GM12878 (cell line): ENCODE measurements at places on chromosomes 4 and X.

DNA sequence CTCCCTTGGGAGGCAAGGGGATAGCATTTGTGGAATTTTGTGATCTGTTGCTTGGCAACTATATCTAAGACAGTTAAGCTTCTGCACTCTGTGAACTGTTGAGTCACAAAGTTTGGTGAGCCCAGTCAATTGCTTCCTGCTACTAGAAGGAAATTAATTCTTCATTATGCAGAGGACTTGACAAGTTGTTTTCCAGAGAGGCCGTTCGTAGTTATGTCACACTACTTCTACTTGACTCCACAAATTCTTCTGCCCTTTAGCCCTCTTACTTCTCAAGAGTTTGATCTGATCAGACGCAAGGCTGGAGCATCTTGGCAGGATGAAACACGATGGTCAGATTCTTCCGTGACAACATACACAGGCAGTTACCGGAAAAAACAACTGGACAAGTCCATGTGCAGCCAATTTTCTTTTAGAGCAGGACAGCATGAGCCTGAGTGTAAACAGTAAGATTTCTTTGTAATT is at the start of gene C4orf51:
C4orf51 (plus strand) TSS at position 156 of the 465 bp plus-strand sequence; CDS start at position 214, 58 bp downstream.
- DNase-seq = no peak

DNA sequence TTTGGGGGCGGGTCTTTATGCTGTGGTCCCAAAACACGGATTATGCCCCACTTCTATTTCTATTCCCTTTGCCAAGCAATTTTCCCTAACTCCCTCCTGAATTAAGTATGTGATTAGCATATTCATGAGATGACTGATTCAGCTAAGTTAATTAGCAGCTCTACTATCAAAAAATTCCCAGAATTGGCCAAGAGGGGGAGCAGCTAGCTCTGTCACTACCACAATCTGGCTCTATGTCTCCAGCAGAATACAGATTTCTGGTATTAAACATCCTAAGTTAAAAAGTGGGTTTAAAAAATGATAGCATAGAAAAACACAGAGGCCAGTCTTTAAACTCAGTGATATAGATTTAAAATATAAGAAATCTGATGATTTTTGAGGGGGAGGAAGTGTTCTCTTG is 80.3 kb downstream of the GPC4 start:
- no peak for DNase-seq

GRCh38 chrX:8048466-8048865 is 121.3 kb upstream of the PNPLA4 start:
- no peak for DNase-seq

DNA sequence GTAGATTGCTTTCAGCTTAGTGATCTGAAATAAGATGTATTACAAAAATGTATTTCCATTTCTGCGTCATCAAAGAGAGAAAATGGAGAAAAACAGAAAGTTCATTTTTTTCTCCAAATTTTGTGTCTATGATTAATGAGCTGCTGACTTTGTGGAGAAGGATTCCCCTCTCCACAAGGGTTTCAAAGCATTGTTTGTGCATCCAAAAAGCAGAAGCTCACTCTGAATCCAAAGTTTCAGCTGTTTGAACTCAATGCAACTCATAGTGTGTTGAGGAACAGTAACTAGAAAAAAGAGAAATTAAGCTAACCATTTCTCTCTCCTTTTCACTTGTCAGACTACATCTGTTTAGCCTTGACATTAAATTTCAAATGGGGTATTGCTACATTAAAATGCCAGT is 62.9 kb upstream of the SLC7A11 start:
- no peak for DNase-seq

DNA sequence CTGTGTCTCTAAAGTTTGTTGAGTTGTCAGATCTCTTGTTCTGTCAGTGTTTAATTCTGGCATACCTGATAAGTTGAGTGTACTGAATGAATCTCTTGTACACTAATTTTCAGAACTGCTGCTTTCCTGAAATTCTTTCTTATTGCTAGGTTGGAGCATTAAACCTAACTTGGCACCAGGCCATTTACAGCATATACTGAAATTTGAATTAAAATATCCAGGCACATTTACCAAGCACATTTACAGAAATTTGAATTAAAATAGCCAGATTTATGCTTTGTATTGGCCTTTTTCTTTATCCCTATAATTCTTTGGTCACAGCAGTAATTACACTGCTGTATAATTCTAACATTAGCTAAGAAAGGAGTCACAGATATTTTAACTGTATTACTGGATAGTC is 8.9 kb downstream of the TMEM33 start:
- DNase-seq = no peak
